A172 (cell line): ENCODE measurements at places on chromosomes 11 and 22. TPM values are rescaled to one million over a fixed set of nuclear protein-coding genes. Genes with fewer than 3 reads are reported as not detected.
A peak's percentile ranks its signal among the peaks of the same experiment; 100 is the strongest.

GRCh38 chr11:71253794-71254193 is 1.4 kb upstream of the SHANK2 start:
- DNase-seq = no peak

DNA sequence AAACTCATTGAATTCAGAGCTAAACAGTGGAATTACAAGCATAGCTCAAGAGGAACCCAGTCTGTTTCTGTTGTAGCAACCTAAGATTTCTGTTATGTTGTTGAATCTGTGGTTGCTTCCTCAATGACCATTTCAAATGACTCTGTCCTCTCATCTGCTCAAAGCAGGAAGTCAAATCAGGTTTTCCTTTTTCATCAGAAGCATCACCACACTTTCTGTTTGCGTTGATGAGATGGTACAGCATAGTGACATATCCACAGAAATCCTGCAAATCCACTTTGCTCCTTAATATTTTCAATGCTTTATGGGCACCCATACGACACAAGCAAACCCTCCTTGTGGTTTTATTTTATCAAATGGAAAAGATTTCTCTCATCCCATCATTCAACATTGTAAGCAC is 12.6 kb upstream of the UCP2 start:
- no peak for DNase-seq

Gene HOATZ
- total RNA-seq = not detected in 2 replicates

GRCh38 chr11:75311858-75312288 is 39.6 kb downstream of the ARRB1 start:
- DNase-seq = peak; percentile 19

GRCh38 chr11:103644676-103645075 is 391.8 kb upstream of the DDI1 start:
- DNase-seq = no peak

GRCh38 chr22:37363261-37363992 is 63.9 kb downstream of the ELFN2 start:
- DNase-seq = no peak

Gene TBX10
- not detected in 2 replicates for total RNA-seq

DNA sequence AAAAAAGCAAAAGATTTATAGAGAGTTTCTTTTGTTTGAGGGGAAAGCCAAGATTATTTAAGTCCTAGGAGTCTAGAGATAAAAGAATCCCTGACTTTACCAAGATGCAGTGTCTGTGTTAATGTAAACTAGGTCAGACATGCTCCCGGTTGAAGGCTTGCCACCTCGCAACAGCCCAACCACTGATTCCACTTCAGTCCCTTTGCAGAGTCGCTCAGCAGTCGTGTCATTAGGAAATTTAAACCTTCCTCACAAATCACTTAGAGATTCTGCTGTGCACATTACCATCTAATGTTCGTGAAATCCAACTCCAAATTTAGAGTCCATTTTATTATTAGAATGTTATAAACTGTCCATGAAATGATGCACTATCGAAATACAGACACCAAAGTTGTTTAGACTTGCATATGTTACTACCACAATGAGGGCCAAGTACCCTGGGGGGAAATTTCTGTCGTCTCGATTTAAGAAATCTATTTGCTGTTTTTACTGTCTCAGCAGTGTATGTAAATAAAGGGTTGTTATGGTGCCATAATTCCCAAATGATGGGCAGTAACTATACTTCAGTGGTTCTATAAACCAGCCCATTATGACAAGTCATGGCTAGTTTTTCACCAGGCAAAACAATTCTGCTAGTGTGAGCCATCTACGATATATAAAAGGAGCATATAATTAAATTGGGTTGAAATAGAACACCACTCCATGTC is 101.4 kb upstream of the MTNR1B start:
- DNase-seq = no peak

DNA sequence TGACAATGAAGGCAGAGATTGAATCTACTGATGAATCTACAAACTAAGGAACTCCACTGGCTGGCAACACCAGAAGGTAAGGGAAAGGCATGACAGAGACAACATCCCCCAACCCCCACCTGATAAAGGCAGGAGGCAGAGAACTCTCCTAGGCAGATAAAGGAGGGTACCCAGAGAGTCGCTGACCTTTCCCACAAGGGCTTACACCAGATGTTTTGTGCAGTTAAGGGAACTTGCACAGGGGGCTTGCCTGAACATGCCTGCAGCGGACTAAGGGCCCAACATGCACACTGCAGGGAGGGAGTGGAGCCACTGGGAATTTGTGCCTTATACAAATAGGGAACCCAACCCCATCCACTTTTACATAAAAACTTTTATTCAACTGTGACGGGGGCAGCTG is 1996.9 kb upstream of the RAG2 start:
- no peak for DNase-seq

DNA sequence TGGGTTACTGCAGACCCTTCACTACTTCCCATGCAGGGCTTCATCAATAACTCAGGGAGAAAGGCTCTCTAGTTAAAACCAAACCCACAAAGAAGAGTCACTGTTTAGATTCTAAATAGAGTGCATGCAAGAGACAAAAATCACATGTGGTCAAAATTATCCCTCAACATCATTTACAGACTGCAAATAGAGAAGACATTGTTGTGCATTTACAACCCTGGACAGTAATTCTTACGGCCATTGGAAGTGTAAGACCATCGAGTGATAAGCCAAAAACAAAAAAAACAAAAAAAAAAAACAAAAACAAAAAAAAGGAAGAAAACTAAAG is 93.4 kb downstream of the RASSF10 start:
- no peak for DNase-seq

DNA sequence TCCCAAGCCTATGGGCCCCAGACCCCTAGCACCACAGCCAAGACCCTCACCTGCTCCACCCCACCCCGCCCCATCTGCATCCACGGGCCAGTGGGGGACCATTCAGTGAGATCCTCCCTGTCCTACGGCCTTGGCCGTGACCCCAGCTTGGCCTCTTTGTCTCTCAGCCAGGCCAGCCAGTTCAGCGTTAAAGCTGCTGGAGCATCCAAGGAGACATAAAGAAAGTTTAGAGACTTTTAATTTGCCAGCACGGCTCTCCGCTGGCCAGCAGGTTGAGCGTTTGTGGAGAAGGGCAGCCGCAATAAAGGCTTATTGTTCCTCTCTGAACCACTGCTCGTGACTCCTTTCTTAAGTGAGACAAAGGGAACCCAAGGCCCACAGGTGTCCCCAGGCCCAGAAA is 49.3 kb upstream of the LMO1 start:
- no peak for DNase-seq

Gene EHF
- 0.14 TPM in 1 of 2 replicates, not detected in the other for total RNA-seq

DNA sequence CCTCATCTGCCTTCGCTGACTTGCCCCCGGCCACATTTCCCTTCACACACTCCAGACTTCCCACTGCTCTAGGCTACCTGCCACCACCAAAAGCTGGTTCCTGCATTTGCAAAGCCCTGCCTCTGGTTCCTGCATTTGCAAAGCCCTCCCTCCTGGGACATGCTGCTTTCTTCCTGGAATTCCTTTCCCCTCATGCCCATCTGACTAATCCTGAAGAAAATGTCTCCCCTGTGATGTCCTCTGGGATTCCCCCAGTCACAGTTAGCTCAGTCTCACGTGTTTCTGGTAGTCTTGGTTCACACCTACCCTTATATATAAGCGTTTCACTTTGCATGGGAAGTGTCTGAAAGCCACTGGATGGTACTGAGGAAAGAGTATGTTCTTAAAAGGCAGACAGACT is 206.9 kb downstream of the DBX1 start:
- peak; percentile 76 for DNase-seq

- no peak for DNase-seq
Observed at GRCh38 chr22:45235101-45235777, 5.5 kb downstream of the KIAA0930 start.
